ENCODE measurements at places on chromosomes 1 and 21. TPM values are rescaled to one million over a fixed set of nuclear protein-coding genes. Genes with fewer than 3 reads are reported as not detected.

DNA sequence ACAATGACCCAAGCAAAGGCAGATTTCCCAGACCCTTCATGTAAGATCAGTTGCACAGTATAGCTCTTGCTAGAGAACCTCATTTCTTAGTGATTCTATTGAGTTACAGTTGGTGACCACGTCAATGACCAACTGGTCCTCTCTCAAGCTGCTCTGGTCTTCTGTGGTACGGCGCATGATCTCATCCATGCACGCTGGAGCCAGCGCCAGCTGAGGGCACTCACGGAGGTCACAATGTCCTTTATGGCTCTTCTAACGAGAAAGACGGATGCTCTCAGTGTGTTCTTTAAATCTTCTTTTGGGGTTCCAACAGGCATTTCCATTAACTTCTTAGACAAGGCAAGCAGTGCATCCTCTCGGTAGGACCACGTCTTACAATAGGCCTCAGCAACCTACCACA is 22.3 kb downstream of the CEP104 start:
- no peaks in the 10 kb centered on the region for H3K4me1 ChIP-seq
- no peaks in the 10 kb centered on the region for H3K27me3 ChIP-seq

DNA sequence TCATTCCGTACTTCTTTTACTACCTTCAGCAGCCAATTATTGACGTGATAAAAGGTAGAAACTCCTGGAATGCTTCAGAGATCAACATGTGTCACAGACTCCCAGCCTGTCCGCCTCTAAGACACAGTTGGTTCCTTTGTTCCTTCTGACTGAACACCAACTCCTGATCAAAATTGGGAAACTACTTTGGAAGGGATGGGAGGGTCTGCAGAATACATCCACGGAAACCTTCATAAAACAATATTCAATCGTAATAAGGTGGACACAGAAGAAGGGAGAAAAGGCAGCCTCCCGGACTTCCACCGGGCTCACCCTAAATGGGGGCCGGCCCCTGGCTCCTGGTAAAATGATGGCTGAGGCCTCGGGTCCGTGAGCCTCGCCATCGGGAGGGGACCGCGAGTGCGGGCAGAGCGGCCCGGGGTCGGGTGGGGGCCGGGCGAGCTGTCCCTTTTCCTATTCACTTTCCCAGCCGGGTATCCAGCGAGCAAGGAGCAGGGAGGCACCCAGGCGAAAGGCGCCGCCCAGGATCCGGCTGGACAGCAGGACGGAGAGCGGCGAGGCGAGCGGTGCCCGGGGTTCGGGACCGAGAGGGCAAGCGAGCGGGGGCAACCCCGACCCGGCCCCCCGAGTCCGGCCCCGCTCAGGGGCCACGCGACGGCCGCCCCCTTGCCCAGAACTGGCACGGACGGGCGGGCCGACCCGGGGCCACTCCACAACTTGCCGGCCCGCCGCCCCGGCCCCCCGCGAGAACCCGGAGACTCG is 805 bp downstream of the NRIP1 start:
- peak overlapping the region; percentile 78 for H3K27ac ChIP-seq
- no peaks in the 10 kb centered on the region for H3K36me3 ChIP-seq
- no peaks in the 10 kb centered on the region for H3K27me3 ChIP-seq
- H3K4me1 ChIP-seq: peaks cover 31% of the 10 kb centered on the region

GRCh38 chr1:109993885-109994284 is 9.3 kb downstream of the AHCYL1 start:
- no peak overlapping the region for H3K27ac ChIP-seq
- no peaks in the 10 kb centered on the region for H3K27me3 ChIP-seq
- H3K36me3 ChIP-seq: peaks cover 8% of the 10 kb centered on the region
- H3K4me1 ChIP-seq: peaks cover 41% of the 10 kb centered on the region
- H3K4me3 ChIP-seq: no peak overlapping the region
- DNase-seq: no peak

DNA sequence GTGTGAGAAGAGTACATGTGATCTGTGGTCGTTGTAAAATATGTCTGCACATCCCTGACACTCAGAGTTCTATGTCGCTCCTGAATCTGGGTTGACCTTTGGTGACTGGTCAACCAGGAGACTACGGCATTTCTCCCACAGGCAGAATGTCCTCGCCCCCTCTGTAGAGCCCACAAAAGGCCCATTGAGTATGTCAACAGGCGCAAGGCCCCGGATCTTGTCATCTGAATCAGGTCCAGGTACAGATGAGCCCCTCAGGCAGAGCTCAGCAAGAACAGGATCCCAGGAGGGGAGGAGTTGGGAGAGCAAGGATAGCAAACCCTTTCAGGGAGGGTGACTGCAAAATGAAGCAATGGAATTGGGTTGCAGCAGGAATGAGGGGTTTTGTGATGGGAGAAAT is 126.5 kb downstream of the MATN1 start:
- H3K27me3 ChIP-seq: peaks cover 4% of the 10 kb centered on the region
- H3K36me3 ChIP-seq: no peaks in the 10 kb centered on the region
- no peak overlapping the region for H3K4me3 ChIP-seq
- no peak for DNase-seq
- H3K27ac ChIP-seq: no peak overlapping the region

DNA sequence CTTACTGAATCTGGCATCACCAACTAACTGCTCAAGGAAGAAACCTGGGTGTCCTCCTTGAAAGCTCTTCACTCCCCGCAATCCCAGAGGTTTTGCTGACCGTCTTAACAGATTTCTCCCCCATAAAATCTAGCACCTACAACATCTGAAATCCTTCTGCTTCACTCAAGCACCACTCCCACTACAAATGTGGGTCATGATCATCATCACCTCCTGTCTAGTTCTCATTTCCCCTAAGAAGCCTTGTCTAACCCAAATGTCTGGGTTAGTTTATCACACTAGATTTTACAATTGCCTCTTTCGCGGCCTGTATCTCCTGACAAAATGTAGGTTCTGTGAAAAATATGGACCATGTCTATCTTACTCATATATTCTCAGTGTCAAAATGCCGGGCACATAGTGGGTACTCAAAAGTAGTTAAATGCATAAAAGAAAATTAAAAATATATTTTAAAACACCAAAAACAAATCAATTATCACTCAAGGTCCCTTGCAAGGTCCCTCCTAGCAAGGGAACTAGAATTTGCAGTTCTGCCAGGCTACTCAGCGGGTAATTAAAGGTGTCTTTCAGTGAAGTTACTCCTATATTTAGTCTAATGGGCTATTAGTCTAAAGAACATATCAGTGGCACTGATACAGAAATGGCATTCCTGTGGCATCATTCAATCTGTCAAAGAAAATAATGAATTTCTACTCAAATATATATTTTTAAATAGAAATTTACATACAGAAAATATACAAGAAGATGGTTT is 19.6 kb downstream of the C21orf91 start:
- DNase-seq: no peak
- H3K4me3 ChIP-seq: no peak overlapping the region
- no peaks in the 10 kb centered on the region for H3K4me1 ChIP-seq
- H3K27ac ChIP-seq: no peak overlapping the region
- H3K36me3 ChIP-seq: no peaks in the 10 kb centered on the region
- no peaks in the 10 kb centered on the region for H3K27me3 ChIP-seq

The MYOG gene
- total RNA-seq: not detected

The CYP2J2 gene
- not detected for total RNA-seq

The AMY2B gene
- 1.1 TPM for total RNA-seq

Measured in Panc1 (cell line).